ENCODE measurements at places on chromosomes 1 and 21. TPM values are rescaled to one million over a fixed set of nuclear protein-coding genes. Genes with fewer than 3 reads are reported as not detected.

FMO5 gene
- 18.0 TPM for polyA plus RNA-seq

PLEKHN1 gene
- 0.62 TPM for polyA plus RNA-seq

CADM3 gene
- not detected for polyA plus RNA-seq

LCE1F gene
- polyA plus RNA-seq = not detected

MSH4 gene
- 0.07 TPM for polyA plus RNA-seq

ASTN1 gene
- polyA plus RNA-seq = not detected

CCDC30 gene
- 1.5 TPM for polyA plus RNA-seq

PGLYRP4 gene
- 0.04 TPM for polyA plus RNA-seq

DNA sequence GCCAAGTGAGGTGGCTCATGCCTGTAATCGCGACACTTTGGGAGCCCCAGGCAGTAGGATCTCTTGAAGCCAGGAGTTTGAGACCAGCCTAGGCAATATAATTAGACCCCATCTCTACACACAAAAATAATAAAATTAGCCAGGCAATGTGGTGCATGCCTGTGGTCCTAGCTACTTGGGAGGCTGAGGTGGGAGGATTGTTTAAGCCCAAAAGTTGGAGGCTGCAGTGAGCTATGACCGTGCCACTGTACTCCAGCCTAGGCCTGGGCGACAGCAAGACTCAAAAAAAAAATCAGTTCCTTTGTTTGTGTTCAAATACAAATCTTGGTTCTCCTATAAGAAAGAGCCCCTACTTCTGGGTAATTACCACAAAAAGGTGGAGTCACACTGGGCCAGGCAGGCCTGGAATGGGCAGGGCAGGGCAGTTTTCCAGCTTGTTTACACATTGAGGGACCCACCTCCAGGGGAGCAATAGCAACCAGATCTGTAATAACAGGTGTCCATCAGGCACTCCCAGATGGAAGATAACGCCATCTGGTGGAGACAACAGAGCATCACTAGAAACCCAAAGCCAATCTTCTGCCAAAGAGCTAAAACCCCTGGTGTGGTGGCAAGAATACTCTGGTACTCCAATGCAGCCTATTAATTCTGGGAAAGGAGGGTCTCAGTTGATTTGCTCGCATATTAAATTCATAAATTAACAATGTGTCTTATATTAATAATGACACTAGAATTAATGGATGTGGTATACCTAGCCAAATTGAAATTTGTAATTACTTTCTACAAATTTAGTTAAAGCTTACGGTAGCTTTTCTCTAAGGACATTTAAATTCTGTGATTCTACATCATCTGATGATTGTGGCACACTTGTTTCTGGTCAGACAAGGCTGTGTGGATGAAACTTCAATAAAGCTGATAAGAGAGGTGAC, 13.2 kb downstream of the PPP1R15B start:
- peak; percentile 51 for DNase-seq
- H3K36me3 ChIP-seq = peaks cover 41% of the 10 kb centered on the region
- no peaks in the 10 kb centered on the region for H3K4me1 ChIP-seq
- no peak overlapping the region for H3K27ac ChIP-seq
- H3K27me3 ChIP-seq = no peaks in the 10 kb centered on the region
- H3K4me3 ChIP-seq = no peak overlapping the region

- no peaks in the 10 kb centered on the region for H3K27me3 ChIP-seq
- H3K4me1 ChIP-seq = peaks cover 16% of the 10 kb centered on the region
- H3K36me3 ChIP-seq = no peaks in the 10 kb centered on the region
- no peak overlapping the region for H3K27ac ChIP-seq
- H3K4me3 ChIP-seq = no peak overlapping the region
Measured at GRCh38 chr1:43819357-43819756, 112.0 kb downstream of the ST3GAL3 start.

DNA sequence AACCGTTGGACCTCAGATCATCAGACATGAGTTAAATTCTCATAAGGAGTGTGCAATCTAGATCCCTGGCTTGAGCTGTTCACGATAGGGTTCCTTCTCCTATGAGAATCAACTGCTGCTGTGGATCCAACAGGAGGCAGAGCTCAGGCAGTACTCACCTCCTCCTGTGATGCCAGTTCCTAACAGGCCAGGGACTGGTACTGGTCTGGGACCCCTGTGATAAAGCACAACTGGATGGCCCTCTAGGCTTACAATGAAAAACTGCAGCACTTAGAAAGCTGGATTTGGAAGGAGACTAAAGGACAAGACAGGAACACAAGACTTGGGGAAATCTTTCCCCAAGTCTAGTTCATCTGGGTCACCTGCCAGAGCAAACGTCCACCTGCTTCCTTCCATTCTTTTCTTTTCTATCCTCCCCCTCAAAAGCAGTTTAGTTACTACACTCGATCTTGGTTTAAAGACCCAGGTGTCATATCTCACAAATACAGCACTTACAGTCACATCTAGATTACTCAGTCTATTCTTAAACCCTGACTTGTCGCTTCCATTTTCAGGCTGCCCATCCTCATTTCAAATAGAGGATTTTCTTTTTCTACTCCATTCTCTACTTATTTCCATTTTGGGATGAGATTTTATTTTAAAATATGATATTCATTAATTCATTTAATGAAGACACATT, 59.8 kb downstream of the PTPN14 start:
- no peak overlapping the region for H3K27ac ChIP-seq
- H3K27me3 ChIP-seq = no peaks in the 10 kb centered on the region
- no peak overlapping the region for H3K4me3 ChIP-seq

DNA sequence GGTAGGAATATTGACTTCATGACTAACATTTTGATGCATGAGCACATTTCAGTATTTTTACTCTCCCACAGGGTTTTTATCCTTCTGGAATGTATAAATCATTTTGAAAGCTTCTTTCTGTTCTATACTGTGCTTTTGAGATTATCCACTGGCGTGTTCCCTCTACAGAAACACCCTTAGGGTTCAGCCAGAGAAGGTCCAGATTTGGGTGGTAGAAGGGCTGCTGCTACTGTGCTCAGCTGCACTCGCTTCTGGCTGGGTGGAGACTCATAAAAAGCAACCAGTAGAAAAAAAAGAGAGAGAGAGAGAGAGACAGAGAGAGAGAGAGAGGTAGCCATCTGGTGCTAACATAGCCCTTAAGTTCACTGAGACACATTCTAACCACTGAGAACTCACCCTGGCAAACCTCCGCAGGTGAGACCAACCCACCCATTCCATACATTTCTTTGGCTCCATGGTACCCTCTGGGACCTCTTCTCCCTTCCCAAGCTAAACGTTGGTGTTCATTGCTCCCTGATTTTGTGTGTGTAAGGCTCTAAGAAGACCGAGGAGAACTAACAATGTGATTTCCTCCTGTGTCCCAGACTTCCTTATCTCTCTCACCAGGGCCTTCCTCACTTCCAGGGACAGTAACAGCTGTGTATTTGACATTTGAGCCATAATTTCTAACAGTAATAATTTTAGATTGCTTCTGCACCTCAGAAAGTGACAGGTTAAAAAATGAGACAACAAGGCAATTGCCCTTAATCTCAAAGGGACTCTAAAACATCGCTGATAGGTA, 7.2 kb downstream of the APCS start:
- no peak for DNase-seq
- H3K27ac ChIP-seq = no peak overlapping the region
- no peaks in the 10 kb centered on the region for H3K36me3 ChIP-seq
- no peaks in the 10 kb centered on the region for H3K4me1 ChIP-seq
- no peaks in the 10 kb centered on the region for H3K27me3 ChIP-seq
- no peak overlapping the region for H3K4me3 ChIP-seq

DNA sequence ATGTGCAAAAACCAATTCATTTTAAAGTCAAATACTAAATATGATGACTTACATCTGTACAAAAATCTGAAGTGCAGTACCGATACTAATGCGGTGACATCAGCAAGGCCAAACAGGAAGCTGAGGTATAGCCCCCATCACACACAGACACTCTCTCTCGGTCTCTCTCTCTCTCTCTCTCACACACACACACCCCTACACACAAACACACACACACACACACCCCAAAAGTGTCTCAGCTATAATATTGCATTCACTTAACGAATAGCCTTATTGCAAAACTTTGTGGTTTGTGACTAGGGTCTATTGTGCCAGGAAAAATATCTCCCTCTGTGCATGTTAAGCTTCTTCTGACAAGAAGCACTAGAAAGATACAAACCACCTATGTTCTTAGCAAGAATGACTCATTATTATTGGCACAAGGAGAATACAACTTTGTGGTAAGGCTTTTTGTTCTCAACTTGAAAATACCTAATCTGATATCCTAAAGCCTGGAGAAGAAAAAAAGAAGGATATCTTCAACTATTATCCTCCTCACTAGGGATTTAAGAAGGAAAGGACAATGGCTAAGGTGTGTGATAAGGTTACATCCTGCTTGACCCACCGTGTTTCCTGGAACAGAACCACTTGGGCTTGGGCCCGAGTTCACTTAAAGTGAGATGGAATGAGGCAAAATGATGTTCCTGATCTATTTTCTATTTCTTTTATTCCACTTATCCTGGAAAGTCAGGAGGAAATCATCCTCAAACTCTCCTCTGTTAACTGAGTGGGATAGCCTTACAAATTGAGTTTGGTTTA, 107.1 kb downstream of the NIBAN1 start:
- peaks cover 36% of the 10 kb centered on the region for H3K4me1 ChIP-seq
- H3K27ac ChIP-seq = peak overlapping the region; percentile 59
- H3K27me3 ChIP-seq = no peaks in the 10 kb centered on the region
- DNase-seq = peak; percentile 50
- peak overlapping the region; percentile 47 for H3K4me3 ChIP-seq
- no peaks in the 10 kb centered on the region for H3K36me3 ChIP-seq

DNA sequence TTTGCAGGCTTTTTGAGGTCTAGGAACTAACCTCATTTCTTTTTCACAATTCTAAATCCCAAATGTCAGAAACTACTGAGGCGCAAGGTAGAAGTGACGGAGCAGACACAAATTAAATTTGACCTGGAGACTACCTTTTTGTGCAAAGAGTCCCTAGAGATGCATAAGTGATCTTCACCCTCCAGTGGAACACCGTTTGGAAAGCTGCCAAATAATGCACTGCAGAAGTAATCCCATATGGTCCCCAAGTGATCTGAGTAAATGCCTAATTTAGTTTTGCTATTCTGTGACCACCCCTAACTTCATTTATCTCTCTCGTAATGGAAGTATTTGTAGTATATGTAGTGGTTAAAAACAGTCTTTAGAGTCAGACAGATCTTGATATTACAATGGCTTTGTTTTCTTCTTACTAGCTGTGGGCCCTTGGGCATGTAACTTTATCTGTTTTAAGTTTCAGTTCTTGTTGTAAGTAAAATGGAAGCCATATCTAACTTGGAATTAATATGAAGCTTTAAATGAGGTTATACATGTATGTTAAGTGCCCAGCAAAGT, 70.4 kb upstream of the IPO9 start:
- H3K4me3 ChIP-seq = no peak overlapping the region
- no peak for DNase-seq
- no peaks in the 10 kb centered on the region for H3K36me3 ChIP-seq
- H3K4me1 ChIP-seq = peaks cover 3% of the 10 kb centered on the region
- H3K27me3 ChIP-seq = no peaks in the 10 kb centered on the region
- no peak overlapping the region for H3K27ac ChIP-seq

GRCh38 chr1:62962014-62962812, 178.3 kb downstream of the ATG4C start:
- H3K4me3 ChIP-seq = no peak overlapping the region
- H3K36me3 ChIP-seq = no peaks in the 10 kb centered on the region
- no peak for DNase-seq
- H3K4me1 ChIP-seq = no peaks in the 10 kb centered on the region

GRCh38 chr1:94925561-94926125, 1.3 kb downstream of the CNN3 start:
- peaks cover 9% of the 10 kb centered on the region for H3K4me1 ChIP-seq
- no peak for DNase-seq
- H3K27ac ChIP-seq = no peak overlapping the region
- H3K4me3 ChIP-seq = no peak overlapping the region
- peaks cover 66% of the 10 kb centered on the region for H3K27me3 ChIP-seq

GRCh38 chr1:76158126-76158525, 83.6 kb downstream of the ST6GALNAC3 start:
- H3K27ac ChIP-seq = no peak overlapping the region
- H3K4me1 ChIP-seq = peaks cover 5% of the 10 kb centered on the region
- H3K36me3 ChIP-seq = no peaks in the 10 kb centered on the region
- H3K27me3 ChIP-seq = no peaks in the 10 kb centered on the region
- no peak for DNase-seq

GRCh38 chr1:33971913-33972312, 108.0 kb downstream of the HMGB4 start:
- no peak for DNase-seq
- H3K27ac ChIP-seq = no peak overlapping the region
- no peaks in the 10 kb centered on the region for H3K27me3 ChIP-seq
- no peak overlapping the region for H3K4me3 ChIP-seq
- H3K36me3 ChIP-seq = no peaks in the 10 kb centered on the region

- DNase-seq = no peak
- H3K36me3 ChIP-seq = peaks cover 62% of the 10 kb centered on the region
- H3K4me1 ChIP-seq = peaks cover 20% of the 10 kb centered on the region
Measured at GRCh38 chr1:27335506-27336422, 6.1 kb upstream of the SYTL1 start.

- H3K4me3 ChIP-seq = no peak overlapping the region
- H3K27ac ChIP-seq = no peak overlapping the region
- no peaks in the 10 kb centered on the region for H3K27me3 ChIP-seq
Measured at GRCh38 chr1:165057956-165058355, 298.6 kb downstream of the LMX1A start.

DNA sequence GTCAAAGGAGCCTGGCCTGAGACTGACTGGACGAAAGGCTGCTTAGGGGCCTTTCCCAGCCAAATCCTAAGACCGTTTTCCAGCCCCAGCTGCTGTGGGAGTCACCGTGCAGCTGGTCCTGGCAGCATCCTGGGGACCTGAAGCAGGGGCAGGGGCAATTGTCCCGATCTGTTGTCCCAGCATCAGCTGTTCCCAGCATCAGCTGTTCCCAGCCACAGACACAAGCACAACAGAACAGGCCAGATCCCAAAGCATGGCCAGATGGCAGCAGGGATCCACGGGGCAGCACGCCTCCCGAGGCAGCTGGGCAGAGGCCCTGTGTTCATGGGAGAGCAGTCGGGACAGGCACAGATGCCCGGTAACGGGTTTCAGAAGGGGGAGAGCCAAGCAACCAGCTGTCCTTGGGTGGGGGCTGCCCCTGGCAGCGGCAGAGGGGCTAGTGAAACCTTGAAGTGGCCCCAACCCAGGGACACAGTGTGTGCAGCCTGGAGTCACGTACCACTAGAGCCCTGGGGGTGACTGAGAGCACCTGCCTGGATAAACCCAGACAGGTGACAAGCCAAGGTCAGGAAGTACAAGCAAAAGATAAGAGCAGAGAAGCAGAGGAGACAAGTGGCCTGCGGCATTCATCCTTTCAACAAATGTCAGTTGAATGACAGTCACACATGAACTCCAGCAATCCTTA, 13.3 kb downstream of the CELA2B start:
- no peak for DNase-seq
- no peak overlapping the region for H3K4me3 ChIP-seq
- H3K36me3 ChIP-seq = peaks cover 16% of the 10 kb centered on the region
- H3K4me1 ChIP-seq = no peaks in the 10 kb centered on the region
- H3K27ac ChIP-seq = no peak overlapping the region

- H3K4me1 ChIP-seq = no peaks in the 10 kb centered on the region
- H3K36me3 ChIP-seq = no peaks in the 10 kb centered on the region
- H3K27me3 ChIP-seq = no peaks in the 10 kb centered on the region
Measured at GRCh38 chr1:67642629-67643028, 42.4 kb upstream of the GADD45A start.

GRCh38 chr1:244409701-244410100, 42.0 kb downstream of the ADSS2 start:
- H3K27ac ChIP-seq = no peak overlapping the region
- H3K4me3 ChIP-seq = no peak overlapping the region
- H3K36me3 ChIP-seq = peaks cover 84% of the 10 kb centered on the region
- H3K27me3 ChIP-seq = no peaks in the 10 kb centered on the region
- peak; percentile 50 for DNase-seq

Measured in CD14-positive monocyte (primary cell).